ENCODE measurements at places on chromosomes 6 and 20.

DNA sequence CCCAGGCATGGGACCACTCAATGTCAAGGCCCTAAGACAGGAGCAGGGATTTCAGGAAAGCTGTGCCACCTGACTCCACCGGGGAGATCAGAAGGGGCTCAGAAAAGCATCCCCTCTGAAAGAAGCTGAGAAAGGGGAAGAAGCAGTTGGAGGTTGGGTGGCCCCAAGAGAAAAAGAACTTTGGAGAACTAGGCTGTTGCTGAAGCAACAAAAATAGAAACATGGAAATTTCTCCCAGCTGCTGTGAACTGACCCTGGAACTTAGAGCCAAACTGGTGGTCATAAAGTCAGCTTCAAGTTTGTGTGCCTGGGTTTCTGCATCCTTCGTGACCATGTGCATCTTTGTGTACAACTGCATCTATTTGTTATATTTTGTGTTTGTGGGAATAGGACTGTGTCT, 534.5 kb downstream of the MAFB start:
- DNase-seq, result no peak

DNA sequence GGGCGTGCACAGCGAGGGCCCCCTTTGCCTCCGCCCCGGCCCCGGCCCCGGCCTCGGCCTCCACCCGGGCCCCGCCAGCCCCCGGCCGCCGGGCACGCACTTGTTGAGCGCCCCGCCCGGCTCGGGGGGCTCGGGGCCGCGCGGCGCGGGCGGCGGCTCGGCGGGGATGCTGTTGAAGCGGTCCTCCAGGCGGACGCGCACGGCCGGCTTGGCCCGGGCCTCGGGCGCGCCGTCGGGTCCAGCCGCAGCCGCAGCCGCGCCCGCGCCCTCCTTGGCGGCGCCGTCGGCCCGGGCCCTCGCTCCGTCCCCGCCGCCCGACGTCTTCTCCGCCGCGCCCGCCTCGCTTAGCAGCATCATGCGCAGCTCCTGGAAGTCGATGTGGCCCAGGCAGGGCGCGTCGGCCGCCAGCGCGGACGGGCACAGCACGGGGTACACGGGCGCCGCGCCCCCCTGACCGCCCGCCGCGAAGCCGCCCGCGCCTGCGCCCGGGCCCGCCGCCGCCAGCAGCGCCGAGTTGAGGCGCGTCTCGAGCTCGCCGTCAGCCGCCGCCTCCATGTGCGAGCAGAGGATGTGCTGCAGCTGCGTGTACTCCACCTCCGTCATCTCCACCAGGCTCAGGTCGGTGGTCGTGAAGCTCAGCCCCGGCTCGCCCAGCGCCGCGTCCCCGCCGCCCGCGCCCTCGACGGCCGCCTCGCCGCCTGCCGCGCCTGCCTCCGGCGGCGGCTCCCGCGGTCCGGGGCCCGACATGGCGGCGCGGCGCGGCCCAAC, 514 bp downstream of the TCFL5 start:
- DNase-seq, result no peak

DNA sequence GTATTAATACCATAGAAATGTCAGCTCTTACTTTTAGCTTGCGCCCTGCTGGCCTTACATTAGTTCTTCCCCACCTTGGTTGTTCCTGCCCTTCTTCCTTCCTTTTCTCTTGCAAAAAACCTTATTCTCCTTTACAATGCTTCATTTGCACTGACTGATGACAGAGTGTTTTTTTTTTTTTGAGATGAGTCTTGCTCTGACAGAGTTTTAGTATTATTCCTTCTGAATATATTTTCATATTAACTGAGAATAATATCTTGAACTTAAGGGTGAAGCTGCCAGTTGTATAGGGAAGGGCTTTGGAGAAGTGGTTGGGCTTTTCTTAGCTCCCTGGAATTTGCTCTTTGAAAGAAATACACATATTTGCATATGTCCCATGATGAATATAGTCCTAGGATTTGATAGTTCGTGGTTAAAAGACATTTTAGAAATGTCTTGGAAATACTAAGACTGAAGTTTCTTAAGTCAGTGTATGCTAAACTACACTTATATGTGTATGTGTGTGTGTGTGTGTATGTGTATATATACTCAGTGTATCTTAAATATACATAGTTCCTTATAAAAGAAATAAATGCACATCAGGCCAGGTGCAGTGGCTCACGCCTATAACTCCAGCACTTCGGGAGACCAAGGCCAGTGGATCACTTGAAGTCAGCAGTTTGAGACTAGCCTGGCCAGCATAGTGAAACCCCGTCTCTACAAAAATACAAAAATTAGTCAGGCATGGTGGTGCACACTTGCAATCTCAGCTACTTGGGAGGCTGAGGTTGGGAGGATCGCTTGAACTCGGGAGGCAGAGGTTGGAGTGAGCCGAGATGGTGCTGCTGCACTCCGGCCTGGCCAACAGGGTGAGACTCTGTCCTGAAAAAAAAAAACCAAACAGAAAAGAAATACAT, 216.1 kb upstream of the MYLIP start:
- no peak for DNase-seq

GRCh38 chr6:132961610-132962009, 147.2 kb downstream of the RPS12 start:
- DNase-seq, result no peak

DNA sequence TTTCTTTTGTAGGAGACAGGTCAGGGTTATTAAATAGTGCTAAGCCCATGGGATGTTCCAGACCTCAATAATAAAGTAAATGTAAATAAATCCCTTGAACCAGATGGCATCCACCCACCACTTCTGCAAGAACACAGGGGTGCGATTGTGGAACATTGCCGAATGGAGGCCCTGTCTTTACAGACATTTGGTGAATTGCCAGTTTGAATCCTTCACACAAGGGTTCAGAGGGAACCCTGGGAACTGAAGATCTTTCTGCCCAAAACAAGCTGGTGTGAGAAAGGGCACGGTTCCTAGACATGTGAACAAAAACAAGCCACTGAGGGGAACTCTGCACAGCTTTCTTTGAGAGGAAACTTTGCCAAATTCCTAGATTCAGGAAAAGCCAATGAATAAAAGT, 30.2 kb upstream of the RNF8 start:
- no peak for DNase-seq

DNA sequence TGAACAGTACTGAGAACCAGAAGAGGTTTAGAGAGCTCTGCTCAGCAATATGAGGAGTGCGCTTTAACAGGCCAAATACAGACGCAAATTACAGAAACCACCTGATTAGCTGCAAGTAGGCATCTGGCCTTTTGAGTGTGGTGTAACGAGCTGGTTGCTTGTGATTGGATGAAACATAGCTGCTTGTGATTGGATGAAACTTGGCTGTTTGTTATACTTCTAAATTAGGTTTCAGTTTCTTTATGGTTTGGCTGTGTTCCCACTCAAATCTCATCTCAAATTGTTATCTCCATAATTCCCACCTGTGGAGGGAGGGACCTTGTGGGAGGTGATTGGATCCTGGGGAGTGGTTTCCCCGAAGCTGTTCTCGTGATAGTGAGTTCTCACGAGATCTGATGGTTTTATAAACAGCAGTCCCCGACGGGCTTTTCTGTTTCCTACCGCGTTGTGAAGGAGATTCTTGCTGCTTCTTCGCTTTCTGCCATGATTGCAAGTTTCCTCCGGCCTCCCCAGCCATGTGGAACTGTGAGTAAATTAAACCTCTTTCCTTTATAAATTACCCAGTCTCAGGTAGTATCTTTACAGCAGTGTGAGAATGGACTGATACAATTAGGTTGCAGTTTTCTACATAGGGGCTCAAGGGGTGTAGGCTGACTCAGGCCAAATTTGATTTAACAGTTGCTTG, 655.9 kb upstream of the MAN1A1 start:
- DNase-seq, result no peak

- no peak for DNase-seq
These were observed 7.4 kb downstream of the POU3F2 start for GRCh38 chr6:98841621-98842341.

GRCh38 chr6:70857387-70858077, 99.3 kb downstream of the B3GAT2 start:
- DNase-seq, result no peak

DNA sequence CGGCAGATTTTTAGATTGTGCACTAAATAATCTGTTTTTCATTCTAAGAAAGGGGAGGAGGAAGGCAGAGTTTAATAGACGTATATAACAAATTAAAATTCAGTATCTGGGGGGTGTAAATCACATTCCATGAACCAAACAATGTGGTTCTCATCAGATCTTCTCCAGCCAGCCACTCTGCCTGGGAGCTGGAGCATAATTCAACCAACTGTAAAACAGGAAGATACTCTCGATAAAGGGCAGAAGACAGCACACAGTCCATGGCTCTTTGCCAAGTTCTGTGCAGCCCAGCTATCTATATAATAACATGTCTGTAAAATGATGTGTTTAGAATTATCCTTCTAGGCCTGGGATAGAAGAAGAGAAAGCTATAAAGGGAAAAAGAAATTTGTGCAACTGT, 289.9 kb upstream of the ZFP64 start:
- DNase-seq, result no peak

DNA sequence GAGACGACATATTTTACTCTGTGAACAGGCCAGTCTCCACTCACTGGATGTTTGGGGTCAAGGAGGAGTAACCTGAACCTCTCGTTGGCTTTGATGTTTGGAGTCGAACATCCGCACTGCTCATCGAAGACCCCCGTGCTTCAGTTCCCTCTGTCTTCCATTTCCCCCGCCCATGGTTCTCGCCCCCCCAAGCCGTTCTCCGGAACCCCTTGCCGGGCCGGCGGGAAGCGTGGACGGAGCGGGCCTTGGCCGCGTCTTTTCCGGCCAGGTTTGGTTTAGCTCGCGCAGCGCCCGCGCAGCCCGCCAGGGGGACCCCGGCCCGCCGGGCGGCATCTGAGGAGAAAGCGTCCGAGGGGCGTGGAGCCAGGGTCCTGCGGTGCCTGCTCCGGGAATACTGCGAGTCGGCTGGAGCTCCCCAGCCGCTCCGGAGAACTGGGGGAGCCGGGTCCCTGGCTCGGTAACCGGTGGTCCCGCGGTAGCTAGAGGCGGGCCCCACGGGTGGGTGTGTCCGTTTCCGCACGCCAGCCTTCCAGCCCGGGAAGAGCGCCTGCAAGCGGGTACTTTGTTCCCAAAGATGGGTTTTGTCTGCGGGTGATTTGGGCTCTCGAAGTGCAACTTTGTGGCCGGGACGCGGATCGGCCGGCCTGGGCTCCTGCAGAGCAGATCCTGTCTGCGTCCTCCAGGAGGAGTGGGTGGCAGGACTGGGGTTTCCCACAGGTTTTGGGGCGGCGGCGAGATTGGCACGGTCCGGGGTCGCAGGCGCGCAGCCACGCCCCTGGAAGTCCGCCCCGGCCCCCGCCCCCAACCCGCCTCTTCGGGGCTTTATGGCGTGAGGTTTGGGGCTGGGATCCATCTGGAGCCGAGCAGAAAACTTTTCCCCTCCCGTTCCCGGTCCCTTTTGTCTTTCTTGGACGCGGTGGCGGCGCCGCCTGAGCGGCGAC, at the start of gene TMEM200A:
TSS of gene TMEM200A (plus strand) at position 852 of the 941 bp plus-strand sequence. CDS start 74,406 bp downstream, outside the sequence.
- no peak for DNase-seq

- DNase-seq, result no peak
These were observed 371.8 kb upstream of the NRSN1 start for GRCh38 chr6:23754197-23754596.

GRCh38 chr6:101662111-101662897, 268.8 kb downstream of the GRIK2 start:
- no peak for DNase-seq

DNA sequence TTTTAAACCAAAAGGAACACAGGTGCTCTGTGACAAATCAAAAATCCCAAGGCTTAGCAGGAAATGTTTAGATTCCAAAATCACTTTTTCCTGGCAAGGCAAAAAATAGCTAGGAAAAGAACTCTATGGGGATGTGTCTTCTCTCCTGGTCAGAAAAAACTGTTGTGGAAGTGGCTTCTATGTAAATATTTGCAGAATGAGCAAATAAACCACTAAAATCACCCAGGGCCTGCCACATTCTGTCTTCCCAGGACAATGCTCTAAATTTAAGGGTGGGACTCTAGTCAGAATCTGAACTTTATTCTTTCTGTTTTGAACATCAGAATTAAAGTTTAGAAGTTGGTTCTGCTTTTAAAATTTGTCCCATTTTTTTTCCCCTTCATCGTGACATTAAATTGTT, 29.3 kb downstream of the GCM1 start:
- DNase-seq, result no peak

DNA sequence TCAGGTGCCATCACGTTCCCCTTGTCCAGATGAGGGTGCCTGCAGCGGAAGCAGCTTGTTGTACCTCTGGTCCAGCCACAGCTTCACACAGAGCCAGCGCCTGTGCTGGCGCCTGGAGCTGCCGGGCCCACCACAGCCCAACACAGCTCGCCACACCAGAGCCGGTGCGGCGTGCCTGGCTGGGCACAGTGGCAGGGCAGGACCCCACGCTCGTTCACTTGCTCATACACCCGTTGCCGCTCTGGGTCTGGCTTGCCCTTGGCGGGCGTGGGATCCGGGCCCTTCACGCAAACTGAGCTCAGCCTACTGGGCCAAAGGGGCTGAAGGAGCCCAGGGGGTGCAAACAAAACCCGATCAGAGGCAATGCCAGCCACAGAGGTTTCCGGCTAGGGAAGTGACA, 492.5 kb upstream of the MANEA start:
- no peak for DNase-seq

DNA sequence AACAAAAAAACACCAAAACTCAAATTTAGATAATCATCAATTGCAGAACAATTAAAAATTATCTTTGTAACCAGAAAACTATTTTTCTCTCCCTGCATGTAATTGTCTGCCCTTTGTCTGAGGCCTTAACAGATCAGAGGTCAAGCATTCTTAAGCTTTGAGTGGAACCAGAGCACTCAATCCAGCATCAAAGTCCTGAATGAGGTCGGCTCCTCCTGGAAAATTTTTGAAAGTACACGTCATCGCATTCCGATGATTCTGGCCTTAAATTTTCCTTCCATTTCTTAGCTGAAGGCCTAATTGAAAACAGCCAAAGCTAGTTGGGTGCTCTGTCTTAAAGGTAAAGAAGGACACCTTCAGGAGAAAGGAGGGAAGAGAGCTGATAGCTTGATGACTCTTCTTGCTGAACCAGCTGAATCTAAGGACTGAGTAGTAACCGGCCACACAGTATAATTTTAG, 510.2 kb upstream of the SULF2 start:
- no peak for DNase-seq

GRCh38 chr6:41967312-41968287, 26.0 kb upstream of the CCND3 start:
- no peak for DNase-seq

DNA sequence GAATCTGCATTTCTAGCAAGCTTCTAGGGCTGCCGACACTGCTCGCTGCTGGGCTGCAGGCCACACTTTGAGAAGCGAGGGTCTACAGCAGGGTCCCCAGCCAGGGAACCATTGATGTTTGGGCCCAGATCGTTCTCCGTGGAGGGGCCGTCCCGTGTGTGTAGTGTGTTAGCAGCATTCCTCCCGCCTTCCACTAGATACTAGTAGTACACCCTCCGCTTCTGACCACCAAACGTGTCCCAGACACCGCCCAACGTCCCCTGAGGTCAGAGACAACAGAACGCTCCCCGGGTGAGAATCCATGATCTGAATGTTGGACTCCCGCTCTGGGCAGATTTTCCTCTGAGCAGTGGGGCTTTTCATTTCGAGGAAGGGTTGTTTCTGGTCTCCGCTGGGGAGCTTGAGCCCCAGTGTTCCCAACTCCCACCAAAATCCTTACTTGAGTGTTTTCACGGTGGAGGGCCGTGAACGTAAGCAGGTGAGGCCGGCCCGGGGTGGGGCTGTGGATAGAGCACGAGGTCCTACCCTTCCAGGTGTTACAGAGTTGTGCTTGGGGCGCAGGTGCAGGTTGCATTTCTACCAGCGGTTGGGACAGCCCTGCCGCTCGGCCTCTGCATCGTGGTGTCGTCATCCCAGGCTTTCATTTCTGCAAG, 124.6 kb downstream of the SYCP2 start:
- DNase-seq, result no peak

- DNase-seq, result no peak
These were observed 121.9 kb downstream of the SIM1 start for GRCh38 chr6:100342830-100343229.

- no peak for DNase-seq
These were observed 1.2 kb downstream of the GPRC6A start for GRCh38 chr6:116827561-116828240.
